Stimulated activated CD4-positive, alpha-beta T cell treated with anti-CD3 and anti-CD28 coated beads, Interleukin-1b, Interleukin-23, amount 100 ng/mL, for 4 hours (primary cell): ENCODE measurements at places on chromosomes 1 and 21.
A peak's percentile ranks its signal among the peaks of the same experiment; 100 is the strongest.

GRCh38 chr1:219805191-219805590 lies 123.2 kb downstream of the SLC30A10 start:
- DNase-seq, result no peak

GRCh38 chr1:230831771-230832170 lies 36.5 kb downstream of the C1orf198 start:
- DNase-seq, result no peak

DNA sequence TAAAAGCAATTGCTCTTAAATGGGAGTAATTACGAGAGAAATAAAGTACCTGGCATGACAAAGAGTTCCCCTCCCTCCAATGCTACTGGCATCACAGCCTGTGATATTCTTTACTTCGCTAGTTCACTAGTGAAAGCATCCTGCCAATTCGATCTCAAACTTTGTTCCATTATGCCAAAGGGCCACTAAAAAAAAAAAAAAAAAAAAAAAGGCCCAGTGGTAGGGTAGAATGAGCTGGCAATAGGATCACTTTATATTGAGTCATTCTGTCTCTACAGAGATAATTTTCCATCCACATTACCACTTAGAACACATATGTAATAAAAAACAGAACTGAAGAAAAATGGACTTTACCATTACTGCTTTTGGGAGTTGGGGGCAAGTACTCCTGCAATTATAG lies 11.2 kb downstream of the PUM1 start:
- no peak for DNase-seq

GRCh38 chr1:7121622-7121988 lies 336.4 kb downstream of the CAMTA1 start:
- no peak for DNase-seq

GRCh38 chr21:42484966-42485365 lies 11.1 kb downstream of the RSPH1 start:
- DNase-seq, result no peak

DNA sequence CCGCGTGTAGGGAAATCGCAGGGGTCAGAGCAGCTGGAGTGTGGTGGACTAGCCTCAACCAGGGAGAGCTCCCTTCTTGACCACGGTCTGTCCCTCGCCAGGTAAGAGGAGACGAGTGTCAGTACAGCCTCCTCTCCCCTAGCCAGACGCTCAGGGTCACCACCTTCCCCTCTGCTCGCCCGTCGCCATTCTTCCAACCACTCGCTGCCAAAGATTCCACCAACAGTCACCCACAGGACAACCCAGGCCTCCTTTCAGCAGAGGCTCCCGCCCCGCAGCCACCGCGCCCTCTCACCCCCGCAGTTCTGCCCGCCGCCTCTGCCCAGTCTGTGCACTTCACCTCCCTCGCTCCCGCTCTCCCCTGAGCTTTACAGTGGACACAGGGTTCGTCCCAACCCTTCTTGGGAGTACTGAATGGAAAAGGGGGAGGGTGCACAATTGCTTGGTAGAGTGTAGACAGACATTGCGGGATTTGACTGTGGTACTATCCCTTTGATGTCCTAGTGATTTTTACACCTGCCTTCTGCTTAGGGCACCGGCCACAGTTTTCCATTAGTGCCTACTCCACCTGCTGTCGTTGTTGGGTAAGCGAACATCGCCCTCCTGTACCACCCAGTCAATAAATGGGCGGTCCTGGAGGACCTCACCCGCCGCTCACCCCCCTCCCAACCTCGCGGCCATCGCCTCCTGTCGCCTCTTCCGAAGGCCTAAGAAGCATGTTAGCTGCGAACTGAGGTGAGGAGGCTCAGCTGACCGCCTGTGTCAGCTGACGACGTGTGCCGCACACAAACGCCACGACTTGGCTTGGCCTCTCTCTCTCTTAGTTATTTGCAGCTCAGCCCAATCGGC lies 9.2 kb upstream of the NBPF11 start:
- no peak for DNase-seq

DNA sequence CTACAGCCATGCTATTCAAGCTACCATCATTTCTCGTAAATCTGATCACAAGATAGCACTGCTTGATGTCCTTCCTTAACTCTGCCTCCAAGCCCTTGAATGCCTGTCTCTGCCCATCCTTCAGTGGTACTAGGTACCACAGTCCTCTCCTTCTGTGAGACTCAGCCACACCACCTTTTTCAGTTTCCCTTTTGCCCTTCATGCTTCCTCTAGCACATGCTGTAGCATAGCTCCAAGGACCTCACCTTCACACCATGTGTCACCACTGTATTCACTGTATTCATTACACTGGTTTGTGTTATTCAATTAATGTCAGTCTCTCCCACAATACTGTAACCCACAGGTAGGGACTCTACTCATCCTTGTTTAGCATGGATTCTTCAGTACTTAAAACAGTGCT lies 8.0 kb upstream of the TP53BP2 start:
- no peak for DNase-seq

GRCh38 chr1:228211531-228212414 lies 3.9 kb downstream of the OBSCN start:
- no peak for DNase-seq

GRCh38 chr1:24413350-24414163 lies at the start of gene STPG1:
Gene STPG1 (minus strand): TSS chr1:24413782. CDS start chr1:24401388, 12,394 bp downstream.
- DNase-seq, result peak; percentile 60

DNA sequence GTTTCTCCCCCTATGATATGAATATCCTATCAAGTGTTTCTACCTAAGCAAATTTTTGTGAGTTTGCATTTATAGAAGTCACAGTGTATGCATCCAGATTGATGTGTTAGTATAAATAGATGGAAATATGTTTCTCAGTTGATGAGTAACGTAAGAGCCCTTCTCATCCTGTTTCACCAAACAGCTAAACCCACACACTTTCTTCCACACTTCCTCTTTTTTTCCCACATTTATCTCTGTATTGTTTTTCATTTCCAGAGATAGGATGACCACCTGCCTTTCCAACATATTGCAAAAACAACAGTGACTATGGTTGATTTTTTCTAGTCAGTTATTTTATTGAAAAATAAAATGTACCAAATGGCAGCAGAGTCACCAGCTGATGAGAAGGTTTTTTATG lies 490.1 kb downstream of the NEGR1 start:
- DNase-seq, result no peak

DNA sequence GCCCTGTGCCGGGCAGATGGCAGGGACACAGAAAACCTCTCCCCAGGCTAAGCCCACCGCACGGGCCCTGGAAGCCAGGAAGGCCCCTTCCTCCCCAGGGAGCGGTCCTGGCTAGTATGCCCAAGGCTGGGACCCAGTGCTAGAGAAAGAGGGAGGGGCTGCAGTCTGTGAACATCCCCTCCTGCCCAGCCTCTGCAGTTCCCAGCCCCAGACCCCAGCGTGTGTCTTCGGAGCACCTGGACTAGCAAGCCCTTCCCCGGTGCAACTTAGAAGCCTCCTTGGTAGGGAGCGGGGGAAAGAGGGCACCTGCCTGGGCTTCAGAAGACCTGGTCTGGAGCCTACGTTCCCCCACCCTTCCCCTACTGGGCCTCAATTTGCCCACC lies 2.1 kb downstream of the PLEKHG5 start:
- DNase-seq, result no peak

GRCh38 chr1:72037745-72038343 lies 244.5 kb downstream of the NEGR1 start:
- DNase-seq, result no peak

GRCh38 chr1:60563777-60564535 lies 490.4 kb upstream of the C1orf87 start:
- no peak for DNase-seq
